ENCODE measurements at places on chromosomes 2 and 18. TPM values are rescaled to one million over a fixed set of nuclear protein-coding genes. Genes with fewer than 3 reads are reported as not detected.
A peak's percentile ranks its signal among the peaks of the same experiment; 100 is the strongest.

GRCh38 chr2:69185807-69186206 is 172.8 kb downstream of the ANTXR1 start:
- no peak for DNase-seq
- peaks cover 2% of the 10 kb centered on the region for H3K36me3 ChIP-seq
- H3K4me1 ChIP-seq = peaks cover 3% of the 10 kb centered on the region
- H3K4me3 ChIP-seq = no peak overlapping the region
- H3K27me3 ChIP-seq = peaks cover 70% of the 10 kb centered on the region

GRCh38 chr2:105324101-105324500 is 5.4 kb downstream of the TGFBRAP1 start:
- no peak overlapping the region for H3K4me3 ChIP-seq
- no peak overlapping the region for H3K27ac ChIP-seq
- no peaks in the 10 kb centered on the region for H3K36me3 ChIP-seq
- no peaks in the 10 kb centered on the region for H3K27me3 ChIP-seq
- peaks cover 34% of the 10 kb centered on the region for H3K4me1 ChIP-seq

DNA sequence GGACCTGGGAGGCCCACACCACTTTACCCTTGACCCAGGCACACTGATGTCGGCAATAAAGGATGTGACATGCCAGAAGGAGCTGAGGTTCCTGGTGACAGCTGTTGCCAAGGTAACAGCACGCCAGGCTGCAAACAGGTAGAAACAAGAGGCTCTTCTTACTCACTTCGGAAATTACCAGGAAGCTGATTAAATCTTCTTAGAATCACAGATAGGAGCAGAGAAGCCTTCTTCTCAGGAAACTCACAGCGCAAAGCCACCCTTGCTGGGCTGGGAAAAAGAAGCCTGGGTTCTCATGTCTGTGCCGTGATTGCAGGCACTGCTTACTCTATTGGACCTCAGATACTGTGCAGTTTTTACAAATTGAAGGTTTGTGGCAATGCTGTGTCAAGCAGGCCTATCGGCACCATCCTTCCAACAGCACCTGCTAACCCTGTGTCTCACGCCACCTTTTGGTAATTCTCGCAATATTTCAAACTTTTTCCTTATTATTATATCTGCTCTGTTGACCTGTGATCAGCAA is 61.0 kb upstream of the TAF1B start:
- DNase-seq = peak; percentile 51
- peaks cover 53% of the 10 kb centered on the region for H3K4me1 ChIP-seq
- no peaks in the 10 kb centered on the region for H3K27me3 ChIP-seq
- H3K36me3 ChIP-seq = no peaks in the 10 kb centered on the region
- peak overlapping the region; percentile 100 for H3K27ac ChIP-seq

DNA sequence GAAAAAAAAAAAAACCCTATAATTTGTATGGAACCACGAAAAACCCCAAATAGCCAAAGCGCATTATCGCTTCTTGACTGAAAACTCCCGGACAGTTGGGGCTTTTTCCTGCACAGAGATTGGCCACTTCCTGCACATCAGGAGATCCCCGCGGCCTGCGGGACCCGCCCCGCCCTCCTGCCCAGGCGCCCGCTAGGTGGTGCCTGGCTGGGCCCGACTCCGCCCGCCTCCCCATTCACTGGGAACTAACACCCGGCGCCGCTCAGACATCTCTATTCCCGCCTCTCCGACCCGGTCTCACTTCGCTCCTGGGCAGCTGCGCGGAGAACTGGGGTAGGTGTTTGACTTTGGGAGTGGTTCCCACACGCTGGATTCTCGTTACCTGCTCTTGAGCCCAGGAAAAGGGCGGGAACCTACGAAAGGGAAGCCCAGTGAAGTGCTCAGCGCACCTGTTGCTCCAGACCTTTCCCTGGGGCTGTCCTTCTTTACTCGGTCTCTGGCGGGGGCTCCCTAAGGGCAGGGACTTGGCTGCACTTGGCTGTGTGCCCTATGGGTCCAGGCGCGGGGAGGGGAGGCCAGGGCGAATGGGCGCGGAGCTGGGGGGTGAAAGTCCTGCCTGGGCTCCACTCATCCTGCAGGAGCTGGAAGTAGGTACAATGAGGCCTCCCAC is at the start of gene HMSD:
Gene HMSD, plus strand, starts transcription at position 234 of the 670 bp plus-strand sequence. CDS start 4,155 bp downstream, outside the sequence.
- peak; percentile 30 for DNase-seq
- peak within 1 kb of the TSS; percentile 37 for H3K27ac ChIP-seq
- peaks cover 11% of the 10 kb centered on the region for H3K27me3 ChIP-seq
- H3K36me3 ChIP-seq = peaks cover under 1% of the 10 kb centered on the region
- peak within 1 kb of the TSS; percentile 72 for H3K4me3 ChIP-seq
- H3K4me1 ChIP-seq = peaks cover 19% of the 10 kb centered on the region

DNA sequence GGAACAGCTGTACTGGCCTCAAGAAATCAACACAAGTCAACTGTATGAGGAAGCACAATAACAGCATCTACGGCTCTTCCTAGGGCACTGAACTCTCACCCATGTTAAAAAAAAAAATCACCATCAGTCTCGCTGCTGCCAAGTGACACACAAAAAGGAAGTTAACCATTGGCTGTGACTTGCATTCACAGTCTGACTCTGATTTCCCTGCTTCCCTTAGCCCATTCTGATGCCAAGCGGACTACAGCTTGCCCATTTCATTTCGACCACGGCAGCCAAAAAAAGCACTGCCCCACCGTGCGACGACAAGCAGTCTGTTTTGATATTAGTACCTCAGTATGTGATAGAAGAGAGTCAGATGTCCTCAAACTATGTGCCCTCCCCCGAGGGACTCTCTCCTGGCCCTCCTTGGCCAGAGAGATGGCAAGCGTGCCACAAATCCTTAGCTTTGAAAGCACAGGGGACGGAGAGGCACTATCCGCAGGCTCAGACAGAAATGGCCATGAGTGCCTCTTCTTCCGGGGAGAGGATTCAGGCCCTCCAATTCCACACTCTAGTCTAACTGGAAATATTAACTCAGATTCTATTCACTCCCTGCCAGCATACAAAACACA is 250.0 kb downstream of the TCF4 start:
- H3K27me3 ChIP-seq = no peaks in the 10 kb centered on the region
- no peaks in the 10 kb centered on the region for H3K4me1 ChIP-seq
- H3K36me3 ChIP-seq = no peaks in the 10 kb centered on the region
- no peak overlapping the region for H3K27ac ChIP-seq
- DNase-seq = no peak

- no peak for DNase-seq
- peaks cover 12% of the 10 kb centered on the region for H3K27me3 ChIP-seq
- H3K27ac ChIP-seq = no peak overlapping the region
- no peak overlapping the region for H3K4me3 ChIP-seq
- no peaks in the 10 kb centered on the region for H3K4me1 ChIP-seq
Measured at GRCh38 chr2:1731447-1731962, 12.8 kb downstream of the PXDN start.

GRCh38 chr2:171046048-171046560 is 114.6 kb downstream of the TLK1 start:
- peaks cover 24% of the 10 kb centered on the region for H3K4me1 ChIP-seq
- H3K36me3 ChIP-seq = peaks cover 13% of the 10 kb centered on the region
- no peak overlapping the region for H3K27ac ChIP-seq
- no peak for DNase-seq
- no peaks in the 10 kb centered on the region for H3K27me3 ChIP-seq
- no peak overlapping the region for H3K4me3 ChIP-seq

Gene CCL20
- 39.7 TPM for total RNA-seq

Gene ETAA1
- total RNA-seq = 6.7 TPM

Gene STAT4
- 117 TPM for total RNA-seq

Gene SCG2
- total RNA-seq = not detected

Gene MERTK
- 0.13 TPM for total RNA-seq
